ENCODE measurements at places on chromosomes 1 and 21.

GRCh38 chr1:921011-921837 is 2.5 kb upstream of the SAMD11 start:
- DNase-seq, result no peak

DNA sequence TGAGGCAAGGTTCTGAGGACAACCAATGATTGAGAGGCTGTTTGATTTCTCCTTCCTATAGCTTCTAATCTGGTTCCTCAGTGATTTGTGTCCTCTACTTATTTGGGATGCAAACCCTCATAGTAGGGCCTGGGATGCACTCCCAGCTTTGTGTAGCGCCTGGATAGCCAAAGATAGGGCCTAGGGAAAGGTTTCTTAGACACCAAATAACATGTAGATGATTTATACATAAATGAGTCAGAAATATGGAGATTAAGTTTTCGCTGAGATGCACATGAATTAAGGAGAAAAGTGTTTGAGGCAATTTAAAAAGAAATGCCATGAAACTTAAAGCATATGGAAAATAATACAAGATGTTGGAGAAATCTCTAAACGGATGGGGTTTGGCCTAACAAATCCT is 66.0 kb upstream of the LMO4 start:
- no peak for DNase-seq

- no peak for DNase-seq
These were observed 4.3 kb upstream of the LHX9 start for GRCh38 chr1:197912739-197913494.

DNA sequence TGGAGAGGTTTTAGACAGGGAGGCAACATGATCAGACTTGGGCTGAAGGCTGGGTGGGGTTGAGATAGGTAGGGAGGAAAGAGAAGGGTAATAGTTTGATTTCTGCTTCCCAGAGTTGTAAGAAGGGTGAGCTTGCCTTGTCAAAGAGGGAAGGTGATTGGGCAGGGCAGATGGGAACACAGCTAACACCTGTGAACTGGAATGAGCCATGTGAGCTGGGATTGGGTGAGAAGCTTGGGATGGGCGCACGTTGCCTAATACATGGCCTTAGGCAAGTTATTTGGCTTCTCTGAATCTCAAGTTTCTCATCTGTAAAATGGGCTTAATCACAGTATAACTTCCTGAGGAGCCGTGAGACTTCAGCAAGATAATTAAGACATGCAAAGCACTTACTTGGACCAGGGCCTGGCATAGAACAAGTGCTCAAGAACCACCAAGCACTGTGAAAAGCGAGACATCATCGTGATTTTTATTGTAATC is 33.8 kb upstream of the ID3 start:
- no peak for DNase-seq

GRCh38 chr1:113981962-113982931 is 3.0 kb downstream of the OLFML3 start:
- no peak for DNase-seq

DNA sequence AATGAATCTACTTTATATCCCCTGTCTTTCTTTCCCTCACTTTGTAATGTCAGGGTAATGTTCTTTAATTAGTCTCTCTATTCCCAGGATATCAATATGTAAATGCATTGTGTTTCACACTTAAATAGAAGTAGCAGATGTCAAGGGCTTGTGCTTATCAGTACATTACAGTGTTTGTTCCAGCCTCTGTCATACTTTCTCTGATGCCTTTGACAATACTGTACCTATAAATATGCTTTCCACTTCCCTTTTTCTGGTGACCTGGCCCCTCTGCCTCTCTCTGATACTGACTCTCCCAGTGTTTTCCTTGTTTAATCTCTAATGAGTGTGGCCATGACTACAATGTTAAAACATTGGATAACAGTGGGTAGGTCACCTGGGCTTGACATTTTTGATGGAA is 862.0 kb upstream of the NEGR1 start:
- DNase-seq, result no peak

DNA sequence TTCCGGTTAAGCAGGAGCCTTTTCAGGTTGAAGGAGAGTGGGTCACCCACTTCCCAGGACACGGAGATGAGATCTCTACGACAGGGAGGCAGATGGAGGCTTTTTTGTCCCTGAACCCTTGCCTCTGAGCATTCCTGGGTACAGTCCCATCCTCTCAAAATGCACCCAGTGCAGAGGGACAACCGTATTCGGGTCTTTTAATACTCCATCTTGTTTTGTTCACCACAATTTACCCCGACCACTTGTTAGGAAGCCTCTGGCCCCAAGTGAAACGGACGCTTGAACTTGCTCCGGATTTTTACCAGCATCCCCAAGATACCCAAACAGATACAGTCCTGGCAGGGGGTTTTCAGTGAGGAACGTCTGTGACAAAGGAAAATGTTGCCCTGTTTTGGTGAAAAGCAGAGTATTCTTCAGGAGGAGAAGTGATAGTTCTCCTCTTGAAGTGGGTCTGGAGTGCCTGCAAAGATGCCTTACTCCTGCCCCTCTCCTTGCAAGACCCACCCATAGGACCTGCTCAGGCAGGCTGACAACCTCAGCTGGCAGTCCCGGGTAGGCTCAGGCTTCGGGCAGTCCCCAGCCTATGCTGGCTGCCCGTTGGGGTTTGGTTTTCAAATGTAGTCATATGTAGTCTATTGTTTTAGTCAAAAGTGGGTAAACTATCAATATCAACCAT is 669 bp upstream of the ARL8A start:
- no peak for DNase-seq

- DNase-seq, result no peak
These were observed 31.3 kb downstream of the CACNA1E start for GRCh38 chr1:181514298-181515290.

- no peak for DNase-seq
These were observed 144.8 kb downstream of the ETS2 start for GRCh38 chr21:38950435-38951094.

- DNase-seq, result no peak
These were observed 38.9 kb downstream of the ATP1A1 start for GRCh38 chr1:116411784-116412479.

DNA sequence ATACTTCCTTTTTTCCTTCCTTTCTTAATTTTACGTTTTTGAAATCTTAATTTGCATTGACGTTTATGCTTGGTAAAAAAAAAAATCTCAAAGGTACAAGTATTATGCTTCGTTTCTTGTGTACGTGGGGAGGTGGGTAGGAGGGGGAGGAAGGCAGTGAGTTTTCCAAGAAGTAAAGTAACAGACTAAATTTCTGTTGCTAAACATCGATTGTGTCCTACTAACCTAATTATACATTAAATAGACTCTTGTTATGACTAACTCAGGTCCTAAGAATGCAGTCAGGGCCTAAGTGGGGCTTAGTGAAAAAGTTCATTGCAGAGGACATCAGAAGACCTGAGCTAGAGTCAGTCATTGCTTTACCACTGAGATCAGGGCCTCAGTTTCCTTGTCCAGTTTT is 17.5 kb downstream of the NEK7 start:
- DNase-seq, result no peak

DNA sequence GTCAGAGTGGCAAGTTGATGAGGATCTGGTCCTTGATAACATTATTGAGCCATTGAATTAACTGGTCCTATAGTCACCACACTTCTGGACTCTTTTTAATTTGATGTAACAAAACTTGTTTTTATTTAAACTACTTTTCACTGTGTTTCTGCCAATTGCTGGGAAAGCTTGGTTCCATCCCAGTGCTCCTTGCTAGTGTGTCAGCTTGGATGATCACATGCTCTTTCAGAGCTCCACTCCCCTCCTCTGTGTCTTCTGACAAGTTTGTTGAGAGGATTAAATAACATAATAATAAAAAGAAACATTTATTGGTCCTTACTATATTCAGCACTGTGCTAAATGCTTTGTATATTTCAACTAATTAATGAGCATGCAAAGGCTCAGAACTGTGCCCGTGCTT is 448.5 kb upstream of the B3GALT2 start:
- DNase-seq, result no peak

DNA sequence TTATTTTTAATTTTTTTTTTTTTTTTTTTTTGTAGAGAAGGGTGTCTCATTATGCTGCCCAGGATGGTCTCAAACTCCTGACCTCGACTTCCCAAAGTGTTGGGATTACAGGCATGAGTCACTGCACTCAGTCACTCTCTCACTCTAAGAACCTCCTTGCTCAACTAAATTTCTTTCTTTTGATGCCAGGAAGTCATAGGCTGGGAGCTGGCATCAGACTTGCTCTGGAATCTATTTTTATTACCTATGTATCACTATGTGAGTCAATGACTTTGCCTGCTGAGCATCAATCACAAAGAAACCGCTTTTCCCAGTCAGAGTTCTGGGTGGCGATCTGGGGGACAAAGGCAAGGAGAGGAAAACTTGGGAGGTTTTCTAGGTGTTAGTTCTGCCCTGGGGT is 35.5 kb upstream of the PARP1 start:
- no peak for DNase-seq

DNA sequence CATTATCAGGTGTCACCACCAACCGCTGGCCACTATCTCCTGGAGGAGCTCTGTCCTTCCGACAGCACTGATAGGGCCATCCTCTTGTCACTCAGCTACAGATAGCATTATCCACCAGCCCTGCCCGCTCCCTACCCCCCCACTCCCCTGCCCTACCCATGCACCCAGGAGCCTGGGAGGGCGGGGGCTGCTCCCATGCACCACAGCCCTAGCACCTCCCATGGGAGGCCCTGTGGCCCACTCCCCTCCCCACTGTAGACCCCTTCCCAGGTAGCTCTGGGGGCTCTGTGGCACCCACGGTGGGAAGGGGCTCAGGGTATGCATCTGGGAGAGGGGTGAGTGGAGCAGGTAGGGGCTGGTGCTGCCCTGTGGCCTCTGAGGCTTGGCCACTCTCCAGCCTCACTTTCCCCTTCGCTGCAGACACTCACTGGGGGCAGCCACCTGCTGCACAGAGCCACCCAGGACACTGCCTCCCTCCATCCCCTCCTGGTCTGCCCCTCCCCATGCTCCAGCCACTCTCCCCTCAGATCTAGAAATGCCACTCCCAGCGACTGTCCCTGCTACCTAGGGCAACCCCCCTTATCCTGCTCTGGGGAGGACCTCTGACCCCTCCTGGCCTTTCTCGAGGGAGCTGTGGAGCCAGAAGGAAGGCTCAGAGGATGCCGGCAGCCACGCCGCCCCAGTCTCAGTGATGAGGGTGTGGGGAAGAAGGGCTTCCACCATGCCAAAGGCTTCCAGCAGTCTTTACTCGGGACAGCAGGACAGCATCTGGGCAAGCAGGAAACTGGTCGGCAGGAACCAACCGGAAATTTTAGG is 58.5 kb downstream of the WNT9A start:
- DNase-seq, result no peak

- DNase-seq, result no peak
These were observed 25.3 kb downstream of the SLC30A7 start for GRCh38 chr1:100921110-100921706.

DNA sequence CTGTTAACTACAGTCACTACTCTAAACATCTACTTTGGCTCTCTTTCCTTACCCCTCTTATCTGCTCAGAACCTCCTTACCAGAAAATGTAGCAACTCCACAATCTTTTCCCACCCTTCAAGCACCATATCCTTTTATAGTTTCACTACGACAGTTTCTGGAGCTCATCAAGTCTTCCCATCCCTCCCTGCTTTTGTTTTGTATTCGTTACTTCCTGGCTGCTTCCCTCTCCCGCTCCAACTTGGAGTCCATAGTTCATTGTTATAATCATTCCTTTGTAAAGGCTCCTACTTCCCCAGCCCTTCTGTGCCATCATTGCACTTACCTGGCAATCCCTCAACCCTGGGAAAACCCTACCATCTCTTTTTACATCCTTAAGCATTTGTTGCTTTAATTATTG is 18.0 kb downstream of the MPZL1 start:
- no peak for DNase-seq

DNA sequence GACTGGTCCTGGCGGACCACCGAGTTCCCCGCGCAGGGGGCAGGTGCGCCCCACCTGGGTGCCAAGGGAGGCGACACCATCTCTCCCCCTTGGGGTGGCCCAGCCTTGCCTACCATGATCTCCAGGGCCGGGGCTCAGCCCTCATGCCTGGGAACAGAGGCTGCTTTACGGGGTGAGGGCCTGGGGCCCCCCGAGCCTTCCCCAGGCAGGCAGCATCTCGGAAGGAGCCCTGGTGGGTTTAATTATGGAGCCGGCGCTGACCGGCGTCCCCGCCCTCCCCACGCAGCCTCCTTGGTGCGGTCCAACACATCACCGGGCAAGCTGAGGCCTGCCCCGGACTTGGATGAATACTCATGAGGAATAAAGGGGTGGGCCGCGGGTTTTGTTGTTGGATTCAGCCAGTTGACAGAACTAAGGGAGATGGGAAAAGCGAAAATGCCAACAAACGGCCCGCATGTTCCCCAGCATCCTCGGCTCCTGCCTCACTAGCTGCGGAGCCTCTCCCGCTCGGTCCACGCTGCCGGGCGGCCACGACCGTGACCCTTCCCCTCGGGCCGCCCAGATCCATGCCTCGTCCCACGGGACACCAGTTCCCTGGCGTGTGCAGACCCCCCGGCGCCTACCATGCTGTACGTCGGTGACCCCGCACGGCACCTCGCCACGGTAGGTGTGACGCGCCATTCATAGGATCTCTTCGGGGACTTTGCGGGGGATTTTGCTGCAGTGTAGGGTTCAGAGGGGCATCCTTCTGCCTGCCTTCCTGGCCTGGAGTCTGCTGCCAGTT is 38.2 kb downstream of the TP73 start:
- no peak for DNase-seq

DNA sequence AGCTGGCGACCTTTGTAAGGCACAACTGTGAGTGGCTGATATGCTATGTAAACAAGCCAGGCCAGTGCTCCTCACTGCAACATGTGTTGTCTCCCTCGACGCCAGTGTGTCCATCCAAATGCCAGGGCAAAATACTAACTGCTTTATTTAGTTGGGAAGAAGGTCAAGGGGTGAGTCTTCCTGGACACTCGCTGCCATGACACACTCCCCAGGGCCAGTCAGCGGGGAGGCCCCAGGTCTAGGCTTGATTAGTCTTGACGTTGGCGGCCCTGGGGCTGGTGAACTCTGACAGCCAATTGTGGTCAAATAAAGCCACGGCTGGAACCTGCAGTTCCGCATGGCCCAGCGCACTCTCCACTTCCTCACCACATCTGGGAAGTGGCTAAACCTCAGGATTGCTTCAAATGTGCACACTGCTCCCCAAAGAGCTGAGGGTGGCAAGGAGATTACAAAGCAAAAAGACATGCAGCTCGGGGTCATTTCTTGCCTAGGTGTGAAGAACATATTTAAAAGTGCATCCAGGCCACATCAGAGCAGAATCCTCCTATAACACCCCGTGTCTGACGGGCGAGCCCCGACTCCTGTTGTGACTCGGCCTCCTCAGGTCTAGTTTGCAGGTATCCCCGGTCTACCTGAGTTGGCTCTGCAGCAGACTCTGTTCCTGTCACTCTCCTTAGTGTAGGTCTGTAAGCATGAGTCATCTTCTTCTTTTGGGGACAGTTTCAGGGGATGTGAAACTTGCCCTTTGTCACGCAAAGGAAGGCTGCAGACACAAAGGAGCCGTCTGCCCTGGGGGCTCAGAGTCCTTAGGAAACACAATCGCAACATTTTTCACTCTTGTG is 183.5 kb downstream of the RUNX1 start:
- DNase-seq, result peak; percentile 46

GRCh38 chr21:18521204-18521603 is 117.6 kb upstream of the TMPRSS15 start:
- DNase-seq, result no peak

GRCh38 chr1:67642629-67643028 is 42.4 kb upstream of the GADD45A start:
- DNase-seq, result no peak

- DNase-seq, result no peak
These were observed 30.6 kb downstream of the C2CD2 start for GRCh38 chr21:41923186-41923585.

GRCh38 chr1:26188477-26188876 is 1.9 kb upstream of the CATSPER4 start:
- DNase-seq, result no peak

GRCh38 chr1:42926879-42927242 is 31.8 kb downstream of the SLC2A1 start:
- DNase-seq, result no peak
